ENCODE measurements at places on chromosomes 11 and 22. TPM values are rescaled to one million over a fixed set of nuclear protein-coding genes. Genes with fewer than 3 reads are reported as not detected.

The MYO18B gene
- total RNA-seq: not detected

GRCh38 chr11:60184824-60185511 is 2.1 kb upstream of the MS4A6A start:
- no peak for DNase-seq

GRCh38 chr11:72343006-72343756 is 91.2 kb downstream of the CLPB start:
- no peak for DNase-seq

- DNase-seq: no peak
These were observed 15.0 kb upstream of the OR51M1 start for GRCh38 chr11:5368502-5369043.

DNA sequence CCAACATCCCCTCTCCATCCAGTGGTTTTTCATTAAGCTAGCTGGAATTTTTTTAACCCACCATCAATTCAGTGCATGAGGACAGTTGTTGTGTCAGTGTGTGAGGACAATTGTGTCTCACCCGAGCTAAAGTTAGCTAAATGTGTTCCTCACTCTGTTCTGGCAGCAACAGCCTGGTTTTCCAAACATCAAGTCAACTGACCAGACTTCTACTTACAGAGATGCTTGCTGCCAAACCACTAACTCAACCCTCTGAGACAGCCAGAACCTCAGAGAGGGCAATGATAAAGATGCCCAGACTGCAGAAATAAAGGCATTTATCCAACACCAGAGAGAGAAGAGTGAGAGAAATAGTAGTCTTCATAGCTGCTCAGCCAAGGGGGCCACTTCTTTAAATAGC is 6.7 kb downstream of the PAMR1 start:
- no peak for DNase-seq

Data from vagina (tissue), 2 donors.